ENCODE measurements at places on chromosomes 1 and 21.

GRCh38 chr1:30776097-30777059 is 18.8 kb upstream of the LAPTM5 start:
- DNase-seq = no peak

GRCh38 chr1:67559222-67559700 is 125.7 kb upstream of the GADD45A start:
- DNase-seq = no peak

DNA sequence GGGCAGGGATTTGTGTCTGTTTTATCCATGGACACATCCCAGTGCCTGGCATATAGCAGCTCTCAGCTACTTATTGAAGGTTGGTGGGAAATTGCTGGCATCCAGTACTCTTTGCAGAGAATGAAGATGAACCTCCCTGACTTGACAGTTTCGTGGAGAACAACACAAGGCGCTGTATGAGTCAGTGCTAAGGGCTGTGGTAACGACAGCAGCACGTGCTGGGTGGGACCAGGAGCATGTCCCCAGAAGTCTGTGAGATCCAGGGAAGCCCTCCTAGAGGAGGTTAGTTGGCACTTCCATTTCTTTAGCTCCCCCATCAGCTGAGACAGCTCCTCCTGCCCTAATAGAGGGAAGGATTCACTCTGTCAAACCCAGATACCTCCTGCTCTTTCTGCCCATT is 25.9 kb upstream of the IL19 start:
- no peak for DNase-seq

DNA sequence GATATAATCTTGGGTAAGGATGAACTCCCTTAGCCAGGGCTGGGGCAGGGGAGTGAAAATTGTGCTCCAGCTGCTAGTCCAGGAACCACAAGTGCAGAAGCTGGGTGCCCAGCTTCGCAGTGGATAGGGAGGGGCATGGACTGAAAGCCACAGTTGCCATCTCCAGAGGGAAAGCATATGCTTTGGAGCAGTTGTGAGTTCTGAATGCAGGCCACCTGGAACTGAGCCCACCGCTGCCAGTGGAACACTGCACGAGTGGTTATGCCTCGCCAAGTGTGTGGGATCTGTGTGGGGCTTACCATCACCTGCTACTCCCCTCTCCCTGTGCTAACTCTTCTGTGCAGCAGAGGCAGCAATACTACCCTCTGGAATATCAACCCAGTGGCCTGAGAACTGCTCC is 158.4 kb upstream of the DPT start:
- DNase-seq = no peak

GRCh38 chr1:84166797-84167196 is 22.7 kb downstream of the PRKACB start:
- no peak for DNase-seq

GRCh38 chr1:227788271-227789083 is 27.0 kb upstream of the PRSS38 start:
- DNase-seq = no peak

DNA sequence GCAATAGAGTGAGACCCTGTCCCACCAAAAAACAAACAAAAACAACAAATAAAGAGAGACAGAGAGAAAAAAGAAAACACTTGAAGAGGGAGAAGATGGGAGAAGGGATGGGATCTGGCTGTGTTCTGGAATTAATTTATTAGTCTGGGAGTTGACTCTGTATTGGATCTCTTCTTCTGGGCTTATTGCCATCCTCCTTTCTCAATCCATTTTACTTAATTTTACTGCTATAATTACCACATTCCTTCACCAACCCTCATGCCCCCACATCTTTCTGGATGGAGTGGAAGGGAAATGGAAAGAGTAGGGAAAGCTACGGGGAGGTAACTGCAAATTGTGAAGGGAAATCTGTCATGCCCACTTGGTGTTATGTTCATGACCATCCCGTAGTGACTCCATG is 42.9 kb downstream of the FMN2 start:
- no peak for DNase-seq

- DNase-seq = no peak
Measured at GRCh38 chr1:164840936-164841335, 282.0 kb downstream of the PBX1 start.

GRCh38 chr1:76786222-76786621 is 81.1 kb upstream of the ST6GALNAC5 start:
- DNase-seq = no peak

GRCh38 chr1:109805486-109806165 is 41.9 kb upstream of the EPS8L3 start:
- no peak for DNase-seq

DNA sequence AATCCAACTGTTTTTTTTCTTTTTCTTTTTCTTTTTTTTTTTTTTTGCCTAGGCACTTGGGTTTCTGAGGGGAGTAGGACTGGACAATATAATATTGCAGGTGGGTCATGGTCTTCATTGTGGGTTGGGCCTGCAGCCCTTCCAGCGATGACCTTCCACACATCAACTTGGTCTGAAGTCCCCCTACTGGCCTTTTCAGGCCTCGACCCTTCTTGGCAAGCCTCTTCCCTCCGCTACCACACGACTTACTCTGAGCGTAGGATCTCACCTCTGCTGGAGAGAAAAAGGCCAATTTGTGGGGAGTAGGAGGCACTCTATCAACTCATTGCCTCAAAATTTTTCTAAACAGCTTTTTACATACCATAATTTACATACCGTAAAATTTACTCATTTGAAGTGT is 51.1 kb upstream of the GRIK3 start:
- DNase-seq = no peak

GRCh38 chr1:100107696-100108095 is 25.0 kb downstream of the SASS6 start:
- no peak for DNase-seq

- DNase-seq = peak; percentile 34
Measured at GRCh38 chr1:156281693-156282478, 739 bp downstream of the SMG5 start.

DNA sequence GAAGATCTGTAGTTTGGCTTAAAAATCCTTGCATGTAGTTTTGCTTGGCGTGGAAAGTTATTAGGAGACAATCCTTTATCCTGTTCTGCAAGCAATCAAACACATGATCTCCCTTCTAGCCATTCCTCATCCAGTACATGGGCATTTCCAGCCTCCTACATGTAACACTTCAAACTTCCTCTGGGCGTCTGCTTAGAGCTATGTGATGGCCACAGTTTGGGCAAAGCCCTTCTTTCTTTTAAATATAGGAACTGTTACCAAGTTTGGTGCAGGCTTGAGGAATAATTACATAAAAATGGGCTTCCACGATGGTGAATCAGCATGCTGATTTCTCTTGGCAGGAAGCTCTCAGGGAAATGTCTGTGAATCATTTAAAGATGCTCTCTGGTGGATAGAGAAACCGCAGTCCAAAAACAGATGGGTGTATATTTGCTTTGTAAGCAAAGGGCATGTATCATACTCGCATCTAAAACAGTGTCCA is 176.9 kb upstream of the FMN2 start:
- peak; percentile 44 for DNase-seq

GRCh38 chr1:247291161-247291560 is 35.3 kb downstream of the VN1R5 start:
- no peak for DNase-seq

DNA sequence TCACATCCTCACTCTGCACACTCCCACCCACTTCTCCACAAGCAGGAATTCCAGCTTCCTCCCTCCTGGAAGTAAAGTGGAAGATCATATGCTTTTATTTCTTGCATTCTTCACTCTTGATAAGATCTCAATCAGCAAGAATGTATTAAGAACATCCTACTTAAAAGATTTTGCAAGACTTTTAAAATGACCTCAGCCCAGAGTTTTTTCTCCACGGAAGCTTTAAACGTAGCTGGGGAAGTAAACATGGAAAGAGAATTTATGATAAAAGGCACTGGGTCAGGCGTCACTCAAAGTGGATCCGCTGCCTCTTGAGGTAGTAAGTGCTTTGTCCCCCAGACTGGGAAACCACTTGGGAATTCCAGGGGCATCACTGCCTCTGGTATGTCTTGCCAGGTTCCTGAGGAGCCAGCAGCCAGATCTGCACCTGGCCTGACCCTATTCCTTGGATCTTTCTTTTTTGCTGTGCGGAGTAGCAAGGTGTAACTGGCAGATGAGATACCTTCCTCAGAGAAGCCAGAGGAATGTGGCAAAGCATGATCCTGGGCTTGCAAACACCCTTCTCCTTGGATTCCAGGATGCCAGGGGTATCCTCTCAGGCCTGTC is 33.9 kb downstream of the CDK18 start:
- no peak for DNase-seq

DNA sequence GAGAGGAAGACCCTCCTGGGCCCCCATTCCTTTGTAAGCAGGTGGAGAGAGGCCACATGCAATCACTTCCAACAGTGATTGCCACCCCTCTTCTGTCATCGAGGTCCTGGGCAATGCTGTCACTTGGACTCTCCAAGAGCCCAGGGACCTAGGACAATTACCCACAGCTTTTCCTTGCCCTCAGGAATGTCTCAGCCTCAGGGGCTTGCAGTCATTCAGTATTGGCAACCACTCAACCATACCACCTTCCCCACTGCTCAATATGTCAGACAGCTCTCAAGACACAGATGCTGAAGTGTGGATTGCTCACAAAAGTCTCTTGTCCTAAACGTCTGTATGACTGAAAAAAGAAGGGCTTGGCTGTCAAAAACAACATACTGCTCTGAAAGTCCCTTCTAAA is 87.8 kb downstream of the PTPN14 start:
- peak; percentile 23 for DNase-seq

DNA sequence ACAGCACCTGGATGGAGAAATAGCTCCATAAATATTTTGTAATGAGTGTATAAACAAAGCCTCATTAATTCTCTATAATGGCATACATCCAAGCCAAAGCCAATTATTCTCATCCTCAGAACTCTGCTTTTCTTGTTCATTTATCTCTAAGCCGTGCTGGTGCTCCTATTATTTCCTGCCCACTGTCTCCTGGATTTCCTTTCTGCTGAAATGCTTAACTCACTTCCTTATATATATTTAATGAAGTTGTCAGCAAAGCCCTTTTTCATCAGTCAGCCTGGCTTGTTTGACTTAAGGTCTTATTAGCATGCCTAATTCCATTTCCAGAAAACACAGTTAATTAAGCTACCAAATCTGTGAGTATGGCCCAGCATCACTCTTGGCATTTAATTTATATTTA is 93.4 kb downstream of the SLC25A24 start:
- DNase-seq = no peak

GRCh38 chr1:61104220-61104671 is 21.9 kb downstream of the NFIA start:
- no peak for DNase-seq

GRCh38 chr1:54989968-54990810 is 8.5 kb upstream of the BSND start:
- no peak for DNase-seq

- no peak for DNase-seq
Measured at GRCh38 chr1:38139738-38140487, 93.3 kb upstream of the POU3F1 start.

- DNase-seq = no peak
Measured at GRCh38 chr1:229088711-229089110, 182.2 kb upstream of the RAB4A start.

DNA sequence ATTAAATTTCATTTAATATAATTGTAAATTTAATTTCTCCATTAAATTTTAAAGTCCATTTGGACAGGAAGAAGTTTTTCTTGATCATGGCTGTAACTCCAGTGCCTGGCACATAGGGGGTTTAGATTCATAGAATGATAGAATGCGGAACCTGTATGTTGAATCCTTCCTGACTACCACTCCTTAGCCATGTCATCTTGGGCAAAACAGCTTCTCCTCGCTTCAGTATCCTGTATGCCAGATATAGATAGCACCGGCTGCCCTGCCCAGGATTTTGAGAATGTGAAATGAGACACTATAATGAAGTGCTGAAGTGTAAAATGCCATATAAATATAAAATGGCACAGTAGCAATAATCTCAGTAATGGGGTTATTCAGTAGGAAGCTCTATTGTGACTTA is 6.4 kb downstream of the DYRK1A start:
- no peak for DNase-seq
